Activated CD4-positive, alpha-beta T cell treated with anti-CD3 and anti-CD28 coated beads for 24 hours (primary cell): ENCODE measurements at places on chromosomes 6 and 20.

GRCh38 chr6:45590226-45590625 lies 212.5 kb upstream of the SUPT3H start:
- no peak for DNase-seq

GRCh38 chr6:137105375-137105774 lies 60.6 kb upstream of the IL20RA start:
- no peak for DNase-seq

GRCh38 chr6:27777614-27778355 lies 134.4 kb downstream of the OR2B2 start:
- DNase-seq: no peak

DNA sequence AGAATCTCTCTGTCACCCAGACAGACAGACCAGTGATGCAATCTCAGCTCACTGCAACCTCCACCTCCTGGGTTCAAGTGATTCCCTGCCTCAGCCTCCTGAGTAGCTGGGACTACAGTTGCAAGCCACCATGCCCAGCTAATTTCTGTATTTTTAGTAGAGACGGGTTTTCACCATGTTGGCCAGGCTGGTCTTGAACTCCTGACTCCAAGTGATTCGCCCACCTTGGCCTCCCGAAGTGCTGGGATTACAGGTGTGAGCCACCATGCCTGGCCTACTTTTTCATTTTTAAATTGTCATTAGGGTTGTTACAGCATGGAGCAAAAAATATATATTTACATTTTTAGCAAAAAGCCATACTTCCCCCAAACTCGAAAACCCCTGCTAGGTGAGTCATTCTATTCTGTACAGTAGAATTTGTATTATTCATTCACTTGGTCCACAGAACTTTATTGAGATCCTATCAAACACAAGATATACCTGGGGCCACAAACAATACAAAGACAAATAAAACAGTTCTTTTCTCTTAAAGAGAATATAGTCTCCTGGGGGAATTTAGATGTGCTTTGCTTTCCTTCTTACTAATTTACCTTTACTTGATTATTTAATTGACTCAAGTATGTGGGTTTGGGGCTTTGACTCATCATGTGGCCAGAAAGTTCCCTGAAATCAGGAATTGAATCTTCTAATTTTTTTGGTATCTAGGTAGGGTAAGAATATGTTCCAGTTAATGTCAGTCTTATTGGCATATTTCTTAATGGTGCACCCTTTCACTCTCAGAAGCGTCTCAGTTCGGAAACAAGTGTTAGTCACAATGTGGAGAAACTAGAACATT lies 16.6 kb upstream of the CCND3 start:
- DNase-seq: no peak

DNA sequence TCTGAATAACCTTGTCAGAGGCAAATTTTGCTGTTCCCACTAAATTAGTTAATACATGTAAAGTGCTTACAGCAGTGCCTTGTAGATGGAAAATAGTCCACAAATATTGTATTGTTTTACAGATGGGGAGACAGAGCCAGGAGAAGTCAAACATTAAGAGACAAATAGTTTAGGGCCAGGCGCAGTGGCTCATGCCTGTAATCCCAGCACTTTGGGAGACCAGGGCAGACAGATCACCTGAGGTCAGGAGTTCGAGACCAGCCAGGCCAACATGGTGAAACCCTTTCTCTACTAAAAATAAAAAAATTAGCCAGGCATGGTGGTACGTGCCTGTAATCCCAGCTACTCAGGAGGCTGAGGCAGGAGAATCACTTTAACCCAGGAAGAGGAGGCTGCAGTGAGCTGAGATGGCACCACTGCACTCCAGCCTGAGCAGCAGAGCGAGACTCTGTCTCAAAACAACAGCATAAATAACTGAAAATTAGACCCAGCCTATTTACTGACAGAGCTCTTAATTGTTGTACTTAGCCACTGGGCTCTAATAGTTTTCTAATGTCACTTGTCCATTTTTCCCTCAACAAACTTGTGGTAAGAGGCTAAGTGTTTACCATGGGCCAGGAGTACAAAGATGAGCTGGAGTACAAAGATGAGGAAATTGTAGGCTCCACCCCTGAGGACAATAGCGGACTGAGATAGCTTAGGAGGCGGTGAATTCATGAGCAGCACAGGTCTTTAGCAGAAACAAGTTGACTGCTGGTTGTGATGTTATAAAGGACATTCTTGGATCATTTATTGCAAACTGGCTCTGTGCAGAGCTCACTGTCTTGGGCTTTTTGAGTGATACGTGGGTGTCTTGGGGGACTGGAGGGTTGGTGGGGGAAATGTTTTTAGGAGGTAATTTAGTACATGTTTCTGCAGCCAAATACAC lies 6.4 kb downstream of the ZSWIM3 start:
- no peak for DNase-seq

DNA sequence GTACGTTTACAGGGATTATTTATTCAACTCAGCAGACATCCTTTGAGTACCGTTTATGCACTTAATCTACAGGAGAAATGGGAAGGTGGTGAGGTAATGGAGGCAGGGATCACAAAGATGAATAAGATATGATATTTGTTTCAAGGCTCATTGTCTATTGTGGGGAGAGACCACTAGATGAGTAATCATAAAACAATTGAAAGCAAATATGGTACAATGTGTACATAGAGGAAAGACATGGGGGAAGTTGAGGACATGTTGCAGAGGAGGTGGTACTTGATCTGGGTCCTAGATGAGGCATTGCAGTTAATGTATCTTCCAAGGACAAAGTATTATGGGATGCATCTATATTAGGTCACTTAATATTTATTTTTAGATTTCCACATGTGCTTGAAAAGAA lies 13.7 kb upstream of the CDC5L start:
- no peak for DNase-seq

GRCh38 chr6:20706939-20707485 lies 172.8 kb downstream of the CDKAL1 start:
- no peak for DNase-seq

- DNase-seq: no peak
These were observed 234.5 kb upstream of the ZNF217 start for GRCh38 chr20:53828088-53828681.

DNA sequence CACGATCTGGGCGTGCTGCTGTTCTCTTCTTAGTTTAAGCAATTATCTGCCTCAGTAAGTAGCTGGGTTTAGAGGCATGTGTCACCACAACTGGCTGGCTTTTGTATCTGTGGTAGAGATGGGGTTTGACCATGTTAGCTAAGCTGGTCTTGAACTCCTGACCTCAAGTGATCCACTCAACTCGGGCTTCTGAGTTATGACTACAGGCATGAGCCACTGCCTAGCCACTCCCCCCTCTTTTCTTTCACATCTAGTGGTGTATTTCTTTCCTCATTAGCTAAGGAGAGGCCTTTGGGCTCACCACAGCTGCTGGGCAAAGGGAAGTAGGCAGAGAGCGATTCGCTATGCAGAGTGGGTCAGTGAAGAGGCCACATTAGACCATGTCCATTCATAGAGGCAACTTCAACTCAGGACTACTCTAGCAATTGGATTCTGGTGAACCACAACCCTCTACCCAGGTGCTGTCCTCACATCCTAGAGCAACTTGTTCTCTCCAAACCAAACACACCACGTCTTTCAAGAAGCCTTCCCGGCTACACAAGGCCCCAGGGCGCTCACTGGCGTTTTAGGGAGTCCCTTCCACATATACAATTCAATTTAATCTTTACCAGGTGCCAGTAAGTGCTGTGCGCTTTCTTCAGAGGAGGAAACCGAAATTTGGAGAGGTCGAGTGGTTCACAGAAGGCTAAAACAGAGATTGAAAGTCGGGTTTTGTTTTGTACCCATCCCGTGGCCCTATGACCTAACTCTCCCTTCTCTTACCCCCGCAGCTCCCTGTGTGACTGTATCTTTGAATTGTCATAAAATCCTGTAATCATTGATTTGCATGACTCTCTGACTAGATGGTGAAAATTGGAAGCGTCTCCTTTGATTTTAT lies 26.5 kb upstream of the GFOD1 start:
- DNase-seq: no peak

DNA sequence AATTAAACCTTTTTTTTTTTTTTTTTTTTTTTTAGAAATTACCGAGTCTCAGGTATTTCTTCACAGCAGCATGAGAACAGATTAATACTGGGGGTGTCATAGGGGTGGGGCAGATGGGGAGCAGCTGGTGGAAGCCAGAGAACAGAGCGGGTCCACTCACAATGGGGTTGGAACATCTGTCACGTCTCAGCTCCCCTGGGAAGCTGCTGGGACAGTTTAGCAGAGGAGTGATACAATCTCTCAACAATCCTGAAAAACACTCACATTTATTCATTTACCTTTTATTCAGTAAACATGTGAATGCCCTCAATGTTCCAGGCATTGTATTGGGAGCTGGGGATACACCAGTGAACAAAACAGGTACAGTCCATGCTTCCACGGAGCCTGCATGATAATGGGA lies 162.2 kb downstream of the SMOC2 start:
- no peak for DNase-seq

DNA sequence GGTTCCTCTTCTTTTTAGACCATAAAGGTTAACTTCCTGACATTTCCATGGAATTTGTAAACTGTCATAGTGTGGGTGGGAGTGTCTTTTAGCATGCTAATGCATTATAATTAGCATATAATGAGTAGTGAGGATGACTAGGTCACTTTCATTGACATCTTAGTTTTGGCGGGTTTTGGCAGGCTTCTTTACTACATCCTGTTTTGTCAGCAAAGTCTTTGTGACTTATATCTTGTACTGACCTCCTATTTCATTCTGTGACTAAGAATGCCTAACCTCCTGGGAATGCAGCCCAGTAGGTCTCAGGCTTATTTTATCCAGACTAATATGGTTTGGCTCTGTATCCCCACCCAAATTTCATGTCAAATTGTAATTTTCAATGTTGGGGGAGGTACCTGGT lies 149.6 kb upstream of the SYNCRIP start:
- DNase-seq: no peak

DNA sequence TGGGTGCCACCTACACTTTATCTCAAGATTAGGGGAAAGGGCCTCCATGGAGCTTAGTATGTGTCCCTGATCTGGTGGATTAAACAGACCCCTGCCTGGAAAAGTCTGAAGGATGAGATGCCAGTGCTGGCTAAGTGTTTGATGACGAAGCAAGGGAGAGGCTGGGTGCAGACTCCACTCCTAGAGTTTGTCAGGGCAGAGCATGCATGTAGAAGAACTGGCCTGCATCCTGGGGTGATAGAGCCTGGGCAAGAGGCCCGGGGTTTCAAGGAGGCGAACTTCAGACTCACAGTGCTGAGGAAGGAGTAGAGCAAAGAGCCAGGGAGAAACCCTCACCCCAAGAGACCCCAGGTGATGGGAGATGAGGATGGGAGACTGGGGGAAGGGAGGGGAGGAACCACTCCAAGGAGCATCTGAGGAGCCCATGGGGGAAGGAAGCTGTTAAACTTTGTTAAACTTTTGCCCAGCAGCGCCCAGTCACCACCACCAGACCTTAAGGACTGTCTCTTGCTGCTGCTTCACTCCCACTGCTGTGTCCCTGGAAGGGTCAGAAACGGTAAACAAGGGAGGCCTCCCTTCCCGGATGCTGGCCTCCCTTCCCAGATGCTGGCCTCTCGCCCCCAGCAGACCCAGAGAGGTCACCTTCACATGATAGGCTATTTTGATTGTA lies 61.6 kb downstream of the RPRD1B start:
- no peak for DNase-seq

DNA sequence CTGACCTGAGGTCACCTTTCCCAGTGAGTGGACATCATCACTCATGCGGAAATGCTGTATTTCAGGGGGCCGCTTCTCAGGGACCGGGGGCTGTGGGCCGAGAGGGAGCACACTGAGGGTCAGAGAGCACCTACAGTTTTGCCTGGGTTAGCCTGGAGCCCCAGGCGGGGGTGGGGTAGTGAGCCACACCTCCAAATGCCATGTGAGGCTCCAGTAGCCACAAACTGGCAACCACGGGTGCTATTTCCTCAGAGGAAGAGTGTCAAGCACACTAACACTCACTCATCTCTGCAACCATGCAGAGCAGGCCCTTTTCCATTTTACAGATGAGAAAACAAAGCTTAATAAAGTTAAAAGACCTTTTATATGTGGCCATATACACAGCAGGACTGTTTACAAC lies 4.7 kb downstream of the EHMT2 start:
- DNase-seq: no peak

DNA sequence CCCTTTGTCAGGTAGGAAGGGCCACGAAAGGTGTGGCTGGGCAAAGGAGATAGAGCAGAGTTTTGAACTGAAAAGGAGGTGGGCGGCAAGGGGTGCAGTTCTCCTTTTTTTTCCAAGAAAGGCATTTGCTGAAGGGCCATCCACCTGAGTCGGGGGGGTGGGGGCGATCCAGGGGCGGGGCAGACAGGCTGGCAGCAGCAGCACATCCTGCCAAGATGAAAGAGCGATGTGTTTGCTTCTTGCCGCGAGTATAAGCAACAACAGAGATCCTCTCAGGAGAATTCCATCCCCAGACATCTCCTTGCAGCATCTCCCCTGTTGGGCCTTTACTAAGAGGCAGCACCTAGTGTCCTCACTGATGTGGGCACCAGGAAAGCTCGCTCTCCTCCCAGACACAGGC lies 516.5 kb downstream of the CD83 start:
- no peak for DNase-seq

GRCh38 chr6:162887981-162888689 lies 160.4 kb downstream of the PACRG start:
- DNase-seq: no peak

GRCh38 chr6:41488433-41489119 lies 57.6 kb upstream of the FOXP4 start:
- no peak for DNase-seq

- DNase-seq: no peak
These were observed 1235.5 kb upstream of the CITED2 start for GRCh38 chr6:140609956-140610355.

DNA sequence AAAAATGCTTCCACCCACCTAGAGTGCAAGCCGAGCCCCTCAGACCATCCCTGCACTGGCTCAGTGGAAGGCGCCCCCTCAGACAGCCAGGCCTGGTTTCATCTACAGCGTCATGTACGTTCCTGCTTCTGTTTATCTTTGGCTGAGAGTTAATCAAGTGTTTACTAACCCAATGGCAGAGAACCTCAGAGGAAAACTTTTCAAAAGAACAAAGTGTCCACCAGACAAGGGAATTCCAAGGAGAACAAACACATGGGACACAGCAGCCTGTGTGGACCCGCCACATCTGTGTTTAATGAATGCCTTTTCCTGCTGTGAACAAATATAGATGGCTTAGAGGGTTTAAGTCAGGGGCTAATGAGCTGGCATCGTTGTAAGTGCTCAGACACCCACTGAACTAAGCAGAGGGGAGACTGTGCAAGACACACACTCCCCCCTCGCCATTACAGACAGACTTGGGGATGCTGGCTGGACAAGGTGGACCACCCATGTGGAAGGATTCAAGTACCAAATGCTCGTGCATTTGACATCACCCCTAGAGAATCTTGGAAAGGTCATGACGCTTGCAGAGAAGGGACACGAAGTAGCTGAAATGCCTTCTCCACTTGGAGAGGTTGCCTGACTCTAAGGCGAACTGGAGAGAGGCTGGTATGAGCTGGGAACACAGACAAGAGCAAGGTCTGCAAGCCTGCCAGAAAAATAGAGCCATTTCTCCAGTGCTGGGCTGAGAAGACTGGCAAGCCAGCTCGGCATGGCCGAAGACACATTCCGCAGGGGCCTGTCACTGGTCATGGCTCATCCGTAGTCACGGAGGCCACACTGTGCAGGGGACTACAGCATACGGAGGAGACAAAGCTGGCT lies 53.5 kb upstream of the NXT1 start:
- no peak for DNase-seq
